Occipital lobe (tissue), 3 donors: ENCODE measurements at places on chromosomes 2 and 18. TPM values are rescaled to one million over a fixed set of nuclear protein-coding genes. Genes with fewer than 3 reads are reported as not detected.

The DYNAP gene
- not detected for total RNA-seq

The TRIM54 gene
- not detected for total RNA-seq

The STAT4 gene
- total RNA-seq = 1.2 TPM

The DUSP2 gene
- total RNA-seq = 7.3 TPM

The ATP5MC3 gene
- 55.1 TPM for total RNA-seq

The RAB17 gene
- 0.16 TPM for total RNA-seq

The SPTBN1 gene
- total RNA-seq = 501 TPM

The ZC3H8 gene
- 26.0 TPM for total RNA-seq

The AQP12A gene
- not detected for total RNA-seq

The ALPP gene
- not detected for total RNA-seq

The CNTNAP5 gene
- total RNA-seq = 41.0 TPM

The NEU4 gene
- total RNA-seq = 0.31 TPM

The SIX2 gene
- total RNA-seq = 0.16 TPM

The HES6 gene
- total RNA-seq = 80.8 TPM

The MRPS5 gene
- 49.0 TPM for total RNA-seq

The FAM110C gene
- 3.1 TPM for total RNA-seq

The TGFBRAP1 gene
- 25.0 TPM for total RNA-seq

The IL36RN gene
- total RNA-seq = not detected

The CDH7 gene
- total RNA-seq = 2.3 TPM

The CCDC85A gene
- 38.8 TPM for total RNA-seq

The FZD7 gene
- 7.0 TPM for total RNA-seq

The KIAA1328 gene
- 28.5 TPM for total RNA-seq

The DSG4 gene
- not detected for total RNA-seq

The DPP4 gene
- 6.4 TPM for total RNA-seq

The ASPRV1 gene
- total RNA-seq = 2.8 TPM

The CHRNG gene
- total RNA-seq = 0.16 TPM

The ACKR3 gene
- total RNA-seq = 20.3 TPM

The NR4A2 gene
- 7.8 TPM for total RNA-seq

The SPRED2 gene
- total RNA-seq = 8.6 TPM

The CHMP1B gene
- total RNA-seq = 68.8 TPM

The KCMF1 gene
- total RNA-seq = 48.8 TPM

The GRP gene
- 9.4 TPM for total RNA-seq

The PID1 gene
- 46.2 TPM for total RNA-seq

The DNAH7 gene
- total RNA-seq = 16.5 TPM

The AGXT gene
- not detected for total RNA-seq

The SIGLEC15 gene
- not detected for total RNA-seq

The STARD6 gene
- total RNA-seq = not detected

The MAP3K19 gene
- 0.78 TPM for total RNA-seq

The C2orf76 gene
- total RNA-seq = 9.8 TPM

The CTAGE1 gene
- not detected for total RNA-seq

The VWC2L gene
- total RNA-seq = 20.9 TPM

The FBXO36 gene
- total RNA-seq = 6.2 TPM

The TUBA3D gene
- not detected for total RNA-seq

The MARCHF4 gene
- 8.7 TPM for total RNA-seq

The MOCOS gene
- total RNA-seq = 0.16 TPM

The SLC11A1 gene
- 1.7 TPM for total RNA-seq

The ALPG gene
- not detected for total RNA-seq

The CCDC88A gene
- total RNA-seq = 388 TPM
